Stimulated activated naive B cell treated with anti-CD40 and anti-IgM and Interleukin-4, amounts not matched to agents 10 μg/mL and 1 μg/mL and 100 μg/mL, for 72 hours (primary cell): ENCODE measurements at places on chromosomes 2 and 18.

DNA sequence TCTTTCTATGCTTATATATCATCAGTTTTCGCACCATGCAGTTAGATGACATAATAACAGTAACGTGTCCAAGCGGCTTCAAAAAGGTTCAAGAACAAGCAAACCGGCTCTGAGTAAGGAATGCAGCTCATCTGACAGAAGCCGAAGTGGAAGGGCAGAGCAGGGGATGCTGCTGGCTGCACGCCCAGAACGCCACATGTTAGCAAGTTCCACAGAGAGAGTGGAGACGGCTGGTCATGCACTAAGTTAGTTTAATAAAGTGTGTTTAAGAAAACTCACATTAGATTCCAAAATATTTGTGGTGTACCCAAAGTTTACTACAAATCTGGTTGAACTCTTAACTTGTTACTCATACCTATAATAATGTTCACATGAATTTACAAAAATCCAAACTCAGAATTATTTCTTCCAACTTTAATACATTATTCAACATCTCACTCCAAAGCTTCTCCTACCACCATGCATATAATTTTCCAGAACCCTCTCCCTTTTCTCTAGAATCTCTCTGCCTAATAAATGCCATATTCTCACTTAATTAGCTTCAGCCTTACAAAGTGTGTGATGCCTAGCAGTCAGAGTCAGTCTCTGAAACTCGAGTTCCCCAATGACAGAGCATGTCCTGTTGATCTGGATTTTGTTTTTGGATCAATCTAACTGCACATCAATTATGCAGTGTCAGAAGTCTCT is 170.0 kb downstream of the DNAH7 start:
- DNase-seq, result no peak

- no peak for DNase-seq
Observed at GRCh38 chr2:11665028-11665427, 5.0 kb downstream of the NTSR2 start.

GRCh38 chr2:109226128-109226527 is 97.1 kb downstream of the SH3RF3 start:
- DNase-seq, result no peak

DNA sequence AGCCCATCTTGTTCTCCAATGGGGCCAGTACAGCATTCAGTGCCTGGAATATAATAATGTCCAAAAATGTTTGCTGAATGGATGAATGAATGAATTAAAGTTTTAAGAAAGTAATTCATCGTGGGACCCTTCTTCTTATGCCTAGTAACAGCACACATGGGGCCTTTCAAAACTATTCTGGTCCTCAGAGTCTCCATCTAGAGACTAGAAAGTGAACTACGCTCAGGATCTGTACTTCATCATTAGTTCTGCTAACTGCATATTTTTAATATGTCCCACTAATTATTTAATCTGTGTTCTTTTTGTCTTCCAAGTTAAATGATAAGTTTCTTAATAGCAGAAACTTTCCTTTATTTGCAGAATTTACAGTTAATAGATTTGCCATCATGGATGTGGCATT is 172.5 kb downstream of the SMAD2 start:
- DNase-seq, result no peak

DNA sequence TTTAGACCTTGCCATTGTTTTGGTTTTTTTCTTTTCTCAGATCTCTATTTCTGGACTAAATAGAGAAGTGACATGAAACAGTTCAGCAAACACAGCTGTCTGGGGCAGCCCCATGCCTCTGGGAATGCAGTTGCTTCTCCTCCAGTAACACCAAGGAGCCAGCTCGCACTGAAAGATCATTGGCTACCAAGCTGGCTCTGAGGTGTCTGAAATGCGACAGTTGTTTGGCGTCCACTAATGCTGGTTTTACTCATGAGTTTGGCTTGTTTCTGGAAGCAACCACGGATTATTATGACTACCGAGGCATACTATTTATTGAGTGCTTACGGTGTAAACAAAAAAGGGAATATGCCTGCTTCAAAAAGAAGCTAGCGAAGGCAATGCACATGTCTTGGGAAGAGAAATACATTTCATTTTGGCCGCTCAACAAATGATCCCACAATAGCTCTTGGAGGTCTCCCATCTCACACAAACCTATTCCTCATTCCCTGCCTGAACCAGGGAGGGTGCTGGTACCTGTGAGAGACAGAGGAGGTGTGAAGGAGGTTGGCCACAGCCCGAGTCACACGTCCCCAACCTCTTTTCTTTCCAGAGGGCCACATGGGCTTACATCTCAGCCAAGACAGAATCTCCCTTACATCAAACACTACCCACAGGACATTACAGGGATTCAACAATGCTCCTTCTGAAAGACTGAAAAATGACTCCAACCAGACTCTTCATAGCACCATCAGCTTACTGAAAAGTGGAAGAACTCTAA is 37.5 kb upstream of the NEB start:
- DNase-seq, result peak; percentile 92

GRCh38 chr2:82289446-82289845 is 1984.9 kb upstream of the LRRTM1 start:
- no peak for DNase-seq

DNA sequence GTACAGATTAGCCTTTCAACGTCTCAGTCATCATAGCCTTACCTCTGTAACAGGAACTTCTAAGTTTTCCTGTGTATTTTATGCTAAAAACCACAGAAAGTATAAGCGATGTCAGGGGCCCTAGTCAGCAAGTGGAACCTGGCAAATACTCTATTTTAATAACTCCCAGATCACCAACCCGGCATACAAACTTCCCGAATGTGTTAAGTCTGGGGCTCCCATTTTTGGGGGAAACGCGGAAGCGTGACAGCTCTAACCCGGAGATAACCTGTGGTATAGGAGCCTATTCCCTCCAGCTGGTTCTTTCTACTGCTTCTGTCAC is 574 bp downstream of the NIFK start:
- DNase-seq, result no peak

GRCh38 chr2:138831154-138831553 is 51.0 kb upstream of the NXPH2 start:
- no peak for DNase-seq

DNA sequence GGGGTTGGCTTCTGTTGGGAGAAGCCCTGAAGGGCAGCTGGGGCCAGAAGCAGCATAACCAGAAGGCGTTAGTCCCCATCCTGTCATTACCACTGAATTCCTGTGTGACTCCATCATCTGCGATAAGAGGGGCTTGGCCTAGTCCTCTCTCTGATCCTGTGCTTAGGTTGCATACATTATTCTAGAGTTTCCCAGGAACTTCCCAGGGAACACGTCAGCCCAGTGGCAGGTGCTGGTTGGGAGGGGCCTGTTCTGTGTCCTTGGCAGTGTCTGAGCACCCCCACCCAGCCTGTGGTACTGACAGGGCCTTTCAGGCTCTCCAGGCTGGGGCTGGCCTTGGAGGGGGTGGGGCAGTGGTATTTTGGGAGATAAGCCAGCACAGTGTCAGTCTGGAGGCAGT is 4.5 kb upstream of the TOGARAM2 start:
- DNase-seq, result no peak

DNA sequence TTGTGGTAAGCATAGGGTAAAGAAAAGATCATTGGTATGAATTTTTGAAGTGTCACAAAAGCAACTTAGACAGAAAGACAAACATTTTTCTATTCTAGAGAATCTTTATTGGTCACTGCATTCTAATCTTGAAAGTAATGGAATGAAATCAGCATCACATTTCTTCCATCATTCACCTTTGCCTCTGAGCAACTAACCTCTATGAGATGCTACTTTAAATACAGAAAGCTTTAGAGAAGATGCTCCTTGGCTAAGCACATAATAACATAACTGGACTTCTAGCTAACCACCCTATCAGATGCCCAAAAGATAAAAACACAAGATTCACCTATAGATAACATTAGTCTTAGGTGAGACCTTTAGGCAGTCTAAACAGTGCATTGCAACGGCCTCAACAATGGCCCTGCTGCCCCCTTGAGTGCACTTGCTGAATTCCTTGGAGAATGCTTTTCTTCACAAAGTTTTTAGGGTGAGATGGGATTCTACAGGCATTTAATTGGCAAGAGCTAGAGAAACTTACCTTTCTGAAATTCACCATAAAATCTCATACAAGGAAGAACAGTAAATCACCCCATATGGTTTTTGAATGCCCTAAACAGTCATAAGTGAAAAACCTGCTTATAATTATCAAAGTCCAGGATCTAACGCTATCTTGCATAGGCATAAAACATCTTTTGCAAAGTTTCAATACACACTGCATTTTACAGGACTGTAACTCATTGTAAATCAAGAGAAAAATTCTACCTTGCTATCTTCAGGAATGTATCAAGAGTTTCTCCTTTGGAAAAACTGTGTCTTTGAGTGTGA is 791.3 kb upstream of the CHAC2 start:
- DNase-seq, result no peak

DNA sequence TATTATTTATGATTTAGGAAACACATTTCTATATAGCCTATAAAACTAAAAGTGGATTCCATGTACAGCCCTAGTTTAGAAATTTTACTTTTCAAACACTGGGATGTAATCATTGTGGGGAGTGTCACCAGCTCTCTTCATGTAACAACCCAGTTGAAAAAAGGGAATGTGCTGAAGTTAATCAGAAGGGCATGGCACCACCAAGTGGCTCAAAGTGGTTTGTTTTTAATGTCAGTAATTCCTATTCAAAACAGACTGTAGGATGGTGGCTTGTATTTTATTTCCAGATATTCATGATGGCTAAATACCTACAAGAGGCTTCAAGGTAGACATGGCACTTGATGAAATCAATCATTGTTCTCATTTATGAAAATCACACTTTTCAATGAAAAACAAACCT is 58.1 kb upstream of the TMEM182 start:
- DNase-seq, result no peak

GRCh38 chr2:236636261-236636660 is 66.6 kb downstream of the ACKR3 start:
- no peak for DNase-seq

GRCh38 chr2:157438863-157439823 is 4.7 kb downstream of the CYTIP start:
- no peak for DNase-seq

DNA sequence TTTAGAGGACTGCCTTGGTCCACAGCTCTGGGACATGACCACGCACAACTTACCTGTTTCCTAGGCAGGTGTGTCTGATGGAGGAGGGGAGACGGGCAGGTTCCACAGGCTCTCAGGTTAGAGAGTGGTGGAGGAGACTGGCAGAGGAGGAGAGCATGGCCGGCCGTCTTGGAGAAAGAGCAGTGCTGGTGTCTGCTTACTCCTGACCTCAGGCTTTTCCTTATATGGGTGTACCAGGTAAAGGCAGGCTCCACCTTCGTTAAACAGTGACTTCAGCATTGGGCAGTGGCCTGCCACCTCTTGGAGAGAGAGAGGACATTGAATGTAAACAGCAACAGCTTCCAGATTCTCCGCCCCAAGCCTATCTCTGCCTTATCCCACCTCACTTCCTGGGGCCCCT is at the start of gene CAPN13:
TSS of gene CAPN13 (minus strand) at position 198 of the 400 bp plus-strand sequence. CDS start 20,121 bp downstream, outside the sequence.
- no peak for DNase-seq

DNA sequence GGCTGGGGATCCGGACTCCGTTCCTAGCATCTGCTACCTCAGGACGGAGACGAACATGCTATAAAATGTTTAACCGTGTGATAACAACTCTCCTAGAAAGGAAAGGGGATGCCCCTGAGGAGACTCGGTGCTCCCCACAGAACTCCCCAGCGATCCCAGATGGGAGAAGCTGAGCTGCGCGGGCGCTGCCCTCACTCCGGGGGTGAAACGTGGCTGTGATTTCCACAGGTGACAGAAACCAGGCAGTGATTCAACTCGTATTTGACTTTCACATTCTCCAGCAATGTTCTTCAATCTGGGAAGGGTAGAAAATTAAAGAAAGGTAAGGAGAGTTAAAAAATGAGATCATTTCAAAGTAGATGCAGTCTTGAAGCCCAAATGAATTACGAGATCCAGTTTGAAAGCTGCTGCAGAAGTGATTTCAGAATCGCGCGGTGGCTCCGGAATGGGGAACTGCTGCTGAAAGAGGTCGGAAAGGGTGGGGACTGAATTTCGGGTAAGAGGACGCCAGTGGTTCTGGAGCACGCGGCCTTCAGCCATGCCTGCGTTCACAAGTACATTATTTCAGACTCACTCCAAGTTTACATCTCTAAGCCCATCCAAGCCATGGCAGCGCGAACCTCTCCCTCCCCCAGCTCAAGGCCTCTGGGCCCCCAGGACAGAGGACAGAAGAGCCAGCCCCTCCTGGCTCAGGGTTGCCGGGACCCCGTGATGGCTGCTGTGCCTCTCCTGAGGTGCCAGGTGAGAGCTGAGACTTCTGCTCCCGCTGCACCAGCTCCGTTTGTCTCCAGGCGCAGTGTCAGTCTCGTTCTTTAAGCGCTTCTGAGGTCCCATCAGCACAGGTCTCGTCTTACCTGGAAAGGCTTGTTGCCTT is 39.5 kb downstream of the ADNP2 start:
- DNase-seq, result no peak

- no peak for DNase-seq
Observed at GRCh38 chr2:98658816-98659490, 50.6 kb downstream of the UNC50 start.

- peak; percentile 20 for DNase-seq
Observed at GRCh38 chr2:237154082-237154638, 68.5 kb downstream of the COPS8 start.

- DNase-seq, result peak; percentile 5
Observed at GRCh38 chr2:195595825-195596224, 61.2 kb upstream of the SLC39A10 start.
